ENCODE measurements at places on chromosomes 7 and 10.

DNA sequence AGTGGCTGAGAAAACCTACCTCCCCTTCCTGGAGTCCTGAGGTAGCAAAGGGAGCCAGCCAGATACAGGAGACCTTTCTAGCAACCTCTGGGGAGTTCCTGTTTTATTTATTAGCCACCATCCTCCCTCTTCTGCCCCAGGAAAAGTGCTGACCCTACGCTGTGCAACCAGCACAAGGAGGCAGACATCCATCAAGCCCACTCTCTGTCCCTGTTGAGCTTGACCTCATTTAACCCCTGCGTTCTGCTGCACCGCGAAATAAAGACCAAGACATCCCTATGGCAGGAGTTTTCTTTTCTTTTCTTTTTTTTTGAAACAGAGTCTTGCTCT is 25.3 kb upstream of the ANKRD2 start:
- DNase-seq, result no peak

DNA sequence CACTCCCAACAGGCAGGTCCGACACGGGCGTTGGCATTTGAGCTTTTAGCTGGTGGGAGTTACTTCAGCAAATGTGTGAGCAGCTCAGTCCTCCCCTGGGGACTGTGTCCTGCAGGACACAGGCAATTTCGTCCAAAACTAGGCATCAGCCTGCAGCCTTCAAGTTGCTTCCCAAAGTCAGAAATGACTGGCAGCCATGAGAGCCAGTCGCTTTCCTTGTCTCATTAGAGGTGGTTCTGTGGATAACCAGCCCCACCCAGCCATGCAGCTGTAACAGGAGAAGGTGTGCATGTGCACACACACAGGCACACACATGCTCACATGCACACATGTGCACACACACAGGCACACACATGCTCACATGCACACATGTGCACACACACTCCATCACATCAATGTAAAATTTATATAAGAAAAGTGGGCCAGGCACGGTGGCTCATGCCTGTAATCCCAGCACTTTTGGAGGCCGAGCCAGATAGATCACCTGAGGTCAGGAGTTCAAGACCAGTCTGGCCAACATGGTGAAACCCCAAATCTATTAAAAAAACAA is 138.8 kb upstream of the TCERG1L start:
- DNase-seq, result no peak

DNA sequence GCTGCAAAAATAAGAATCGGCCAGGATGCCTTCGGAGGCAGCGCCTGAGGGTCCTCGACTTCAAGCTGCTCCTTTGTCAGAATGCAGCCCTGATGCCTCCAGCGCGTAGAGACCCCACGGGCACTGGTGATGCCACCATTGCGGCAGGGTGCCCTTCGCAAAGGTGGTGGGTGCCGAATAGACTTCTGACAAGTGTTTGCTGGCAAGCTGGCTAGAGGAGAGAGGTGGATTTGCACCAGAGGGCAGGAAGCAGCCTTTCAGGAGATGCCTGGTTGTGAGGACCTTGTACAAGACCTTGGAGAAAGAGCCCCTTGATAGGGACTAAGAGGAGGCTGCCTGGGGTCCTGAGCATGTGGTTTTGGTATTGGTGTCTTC is 103.2 kb upstream of the PPIF start:
- DNase-seq, result no peak

GRCh38 chr10:86308056-86308455 is 58.5 kb downstream of the GRID1 start:
- DNase-seq, result no peak

- no peak for DNase-seq
Observed at GRCh38 chr10:106043863-106044262, 1120.6 kb downstream of the SORCS1 start.
